Kasumi-1 (cell line): ENCODE measurements at places on chromosomes 7 and 10.

GRCh38 chr10:75538144-75538543, 106.7 kb downstream of the LRMDA start:
- DNase-seq, result no peak

- DNase-seq, result no peak
Measured at GRCh38 chr7:12895296-12895695, 207.9 kb downstream of the ARL4A start.

GRCh38 chr10:131211146-131211545, 100.4 kb downstream of the TCERG1L start:
- DNase-seq, result no peak

DNA sequence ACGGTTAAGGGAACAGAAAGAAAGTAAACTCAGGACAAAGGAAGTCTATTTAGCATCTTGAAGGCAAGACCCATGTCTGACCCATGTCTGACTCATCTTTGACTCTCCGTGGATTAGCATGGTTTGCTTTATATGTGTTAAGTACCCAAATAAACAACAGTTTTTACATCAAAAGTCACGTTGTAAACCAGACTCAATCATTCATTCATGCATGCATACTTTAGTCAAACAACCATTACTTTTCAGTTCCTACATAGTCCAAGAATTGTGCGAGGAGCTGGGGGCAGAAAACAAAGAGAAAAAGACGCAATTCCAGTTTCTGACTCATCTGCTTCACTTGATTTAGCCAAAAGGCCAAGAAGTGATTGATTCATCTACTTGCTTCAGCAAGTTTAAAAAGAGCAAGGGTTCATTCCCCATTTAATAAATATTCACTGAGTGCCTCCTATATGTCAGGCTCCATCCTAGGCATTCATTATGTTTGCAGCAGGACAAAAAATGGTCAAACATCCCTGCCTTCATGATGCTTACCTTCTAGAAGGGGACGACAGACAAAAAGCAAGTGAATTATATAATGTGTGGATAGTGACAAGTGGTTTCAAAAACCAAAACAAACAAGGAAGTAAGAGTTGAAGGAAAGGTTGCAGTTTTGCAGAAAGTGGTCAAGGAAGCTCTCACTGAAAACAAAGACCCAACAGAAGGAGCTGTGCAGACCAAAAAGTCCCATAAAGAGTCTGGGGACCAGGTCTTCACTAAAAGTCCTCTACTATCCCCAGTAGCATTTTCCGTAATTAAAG, 116.2 kb downstream of the FAM107B start:
- no peak for DNase-seq

- DNase-seq, result no peak
Measured at GRCh38 chr7:81533931-81534330, 235.9 kb downstream of the HGF start.

GRCh38 chr7:28750981-28751380, 207.1 kb downstream of the TRIL start:
- DNase-seq, result no peak

- DNase-seq, result no peak
Measured at GRCh38 chr10:86438091-86438749, 71.6 kb upstream of the GRID1 start.

- no peak for DNase-seq
Measured at GRCh38 chr7:44148166-44148565, 7.0 kb upstream of the MYL7 start.

DNA sequence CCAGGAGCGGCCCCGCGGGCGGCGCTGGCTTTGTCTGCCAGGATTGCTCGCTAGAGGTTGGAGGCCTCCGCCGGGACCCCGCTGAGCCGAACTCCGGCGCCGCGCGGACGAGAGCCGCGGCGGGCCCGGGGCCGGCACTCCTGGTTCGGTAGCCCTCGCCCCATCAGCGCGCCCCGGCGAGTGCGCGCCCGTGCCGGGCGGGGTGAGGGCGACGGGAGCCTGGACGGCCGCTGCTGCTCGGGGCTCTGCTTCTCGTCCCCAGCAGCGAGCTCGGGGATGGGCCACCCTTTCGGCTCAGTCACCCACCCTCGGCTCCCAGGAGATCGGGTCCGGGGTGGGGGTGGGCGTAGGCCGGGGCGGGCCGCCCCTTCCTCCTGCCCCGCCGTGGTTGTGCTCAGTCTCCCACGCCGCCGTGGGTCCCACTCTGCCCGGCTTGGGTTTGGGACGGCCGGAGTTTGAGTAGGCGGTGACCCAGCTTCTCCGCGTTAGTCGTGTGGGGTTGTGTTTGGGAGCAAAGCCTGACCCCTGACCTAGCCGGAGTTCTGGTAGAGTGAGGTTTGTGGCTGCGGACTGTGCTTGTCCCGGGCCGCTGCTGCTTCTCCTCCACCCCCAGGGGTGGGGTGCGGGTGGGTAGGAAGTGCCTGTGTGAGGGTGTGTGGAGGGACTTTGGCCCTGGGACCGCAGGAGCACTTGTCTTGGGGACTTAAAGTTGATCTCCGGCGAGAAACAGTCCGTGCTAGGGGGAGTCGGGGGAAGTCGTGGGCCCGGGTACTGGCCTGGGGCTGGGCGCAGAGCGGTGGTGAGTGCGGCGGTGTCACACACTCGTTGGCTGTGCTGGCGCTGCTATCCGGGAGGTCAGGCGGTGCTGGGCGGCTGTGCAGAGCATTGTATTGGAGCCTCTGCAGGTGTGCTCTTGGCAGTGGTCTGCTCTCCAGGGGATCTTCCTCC, 677 bp downstream of the TSPAN14 start:
- peak; percentile 39 for DNase-seq

- DNase-seq, result no peak
Measured at GRCh38 chr7:77458786-77459185, 42.6 kb upstream of the GSAP start.

DNA sequence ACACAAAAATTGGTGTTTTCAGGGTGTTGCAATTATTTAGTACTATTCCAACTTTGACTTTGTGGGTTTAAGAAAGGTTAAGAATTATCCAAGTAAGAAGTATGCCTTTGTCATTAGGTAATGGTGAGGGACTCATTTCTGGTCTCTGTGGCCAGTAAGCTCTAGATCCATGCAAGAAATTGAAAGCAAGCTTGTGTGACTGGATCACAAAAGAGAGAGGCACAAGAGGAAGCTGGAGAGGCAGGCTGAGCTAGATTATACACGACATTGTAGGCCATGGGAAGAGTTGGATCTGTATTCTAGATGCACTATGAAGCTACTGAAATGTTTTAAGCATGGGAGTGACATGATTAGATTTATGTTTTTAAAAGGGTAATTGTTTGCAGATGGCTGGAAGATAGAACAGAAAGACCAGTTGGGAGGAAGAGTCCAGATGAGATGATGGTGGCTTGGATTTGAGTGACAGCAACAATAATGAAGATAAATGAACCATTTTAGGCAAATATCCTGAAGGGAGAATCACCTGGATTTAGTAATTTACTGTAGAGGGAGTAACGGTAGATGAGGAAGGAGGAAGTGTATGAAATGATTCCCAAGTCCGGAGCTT, 50.0 kb downstream of the CALD1 start:
- no peak for DNase-seq

GRCh38 chr10:13971601-13972475, 358.9 kb downstream of the FRMD4A start:
- no peak for DNase-seq

DNA sequence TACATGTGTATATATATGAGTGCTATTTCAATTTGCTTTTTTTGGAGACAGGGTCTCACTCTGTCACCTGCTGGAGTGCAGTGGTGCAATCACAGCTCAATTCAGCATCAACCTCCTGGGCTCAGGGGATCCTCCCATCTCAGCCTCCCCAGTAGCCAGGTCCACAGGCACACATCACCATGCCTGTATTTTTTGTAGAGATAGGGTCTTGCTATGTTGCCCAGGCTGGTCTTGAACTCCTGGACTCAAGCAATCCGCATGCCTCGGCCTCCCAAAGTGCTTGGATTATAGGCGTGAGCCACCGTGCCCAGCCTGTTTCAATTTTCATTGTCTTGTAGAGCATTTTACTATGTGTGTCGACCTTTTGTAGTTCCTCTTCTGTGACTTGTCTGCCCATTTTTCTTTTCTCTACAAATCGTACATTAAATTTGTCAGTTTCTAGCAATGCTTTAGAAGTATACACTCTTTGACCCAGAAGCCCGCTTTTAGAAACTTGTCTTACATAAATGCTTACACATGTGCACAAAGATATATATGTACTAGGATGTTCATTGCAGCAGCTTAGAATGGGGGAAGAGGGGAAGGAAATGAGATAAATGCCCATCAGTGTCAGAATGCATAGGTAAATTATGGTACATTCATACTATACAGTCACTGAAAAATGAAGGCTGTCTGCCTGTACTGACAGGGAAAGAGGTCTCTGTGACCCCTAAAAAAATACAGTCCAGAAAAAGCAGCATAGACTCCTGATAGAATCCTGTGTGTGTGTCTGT, 12.2 kb upstream of the RFC2 start:
- DNase-seq, result no peak

DNA sequence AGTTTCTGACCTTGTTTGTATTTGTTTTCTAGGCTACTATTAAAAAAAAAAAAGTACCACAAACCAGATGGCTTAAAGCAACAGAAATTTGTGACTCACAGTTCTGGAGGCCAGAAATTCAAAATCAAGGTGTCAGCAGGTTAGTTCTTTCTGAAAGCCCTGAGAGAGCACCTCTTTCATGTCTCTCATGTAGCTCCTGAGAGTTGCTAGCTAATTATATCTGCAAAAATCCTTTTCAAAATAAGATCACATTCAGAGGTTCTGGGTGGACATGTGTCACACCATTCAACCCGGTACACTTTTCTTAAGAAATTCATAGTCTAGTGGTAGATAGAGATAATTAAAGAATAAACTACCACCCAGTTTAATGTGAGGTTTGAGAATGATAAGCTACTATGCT, 888.6 kb downstream of the GRID1 start:
- no peak for DNase-seq

DNA sequence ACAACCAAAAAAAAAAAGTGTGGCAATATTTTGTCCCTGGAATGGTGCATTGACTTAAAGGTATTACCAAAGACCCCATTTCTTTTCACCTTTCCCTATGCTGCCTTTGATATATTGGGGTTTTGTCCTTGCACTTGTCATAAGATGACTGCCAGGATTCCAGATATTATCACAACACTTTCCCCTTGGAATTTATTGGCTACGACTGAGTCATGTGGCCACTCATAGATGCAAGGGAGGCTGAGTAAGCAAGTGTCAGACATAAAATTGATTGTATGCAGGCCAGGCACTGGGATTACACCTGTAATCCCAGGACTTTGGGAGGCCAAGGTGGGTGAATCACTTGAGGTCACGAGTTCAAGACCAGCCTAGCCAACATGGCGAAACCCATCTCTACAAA, 83.6 kb downstream of the PPP1R3C start:
- no peak for DNase-seq

- no peak for DNase-seq
Measured at GRCh38 chr10:26486990-26487850, 49.1 kb downstream of the APBB1IP start.

DNA sequence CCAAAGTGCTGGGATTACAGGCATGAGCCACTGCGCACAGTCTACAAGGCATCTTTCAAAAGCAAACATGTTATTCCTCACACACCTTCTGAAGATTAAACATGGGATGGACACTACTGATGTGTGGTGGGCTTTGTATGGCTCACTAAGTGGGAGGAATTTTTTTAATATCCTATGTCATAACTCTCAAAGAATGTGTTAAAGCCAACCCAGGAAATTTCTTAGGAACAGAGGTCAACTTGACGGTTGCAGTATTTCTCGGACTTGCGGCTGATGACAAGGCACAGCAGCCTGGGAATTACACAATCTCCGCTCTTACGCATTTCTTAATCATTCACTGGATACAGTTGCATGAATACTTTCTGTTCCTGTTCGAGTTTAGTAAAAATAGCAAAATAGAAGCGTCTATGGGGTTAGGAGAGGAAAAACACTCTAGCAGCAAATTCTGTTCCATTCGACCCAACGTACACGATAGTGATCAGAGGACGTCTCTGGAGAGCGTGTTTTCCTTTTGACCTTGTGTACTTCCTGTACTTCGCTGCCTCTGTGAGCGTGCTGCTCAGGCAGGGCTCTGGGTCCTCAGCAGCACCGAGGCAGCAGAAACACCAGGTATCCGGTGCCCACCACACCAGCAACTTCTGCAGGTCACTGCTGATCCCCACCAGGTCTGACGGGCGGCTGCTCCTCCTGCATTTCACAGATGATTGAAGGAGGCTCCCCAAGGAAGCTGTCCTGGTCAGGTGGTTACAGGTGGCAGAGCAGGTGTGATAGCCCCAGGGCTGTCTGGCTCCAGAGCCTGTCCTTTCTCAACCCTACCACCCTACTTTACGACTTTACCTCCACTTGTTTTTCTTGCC, 26.4 kb upstream of the SRGN start:
- DNase-seq, result peak; percentile 79

DNA sequence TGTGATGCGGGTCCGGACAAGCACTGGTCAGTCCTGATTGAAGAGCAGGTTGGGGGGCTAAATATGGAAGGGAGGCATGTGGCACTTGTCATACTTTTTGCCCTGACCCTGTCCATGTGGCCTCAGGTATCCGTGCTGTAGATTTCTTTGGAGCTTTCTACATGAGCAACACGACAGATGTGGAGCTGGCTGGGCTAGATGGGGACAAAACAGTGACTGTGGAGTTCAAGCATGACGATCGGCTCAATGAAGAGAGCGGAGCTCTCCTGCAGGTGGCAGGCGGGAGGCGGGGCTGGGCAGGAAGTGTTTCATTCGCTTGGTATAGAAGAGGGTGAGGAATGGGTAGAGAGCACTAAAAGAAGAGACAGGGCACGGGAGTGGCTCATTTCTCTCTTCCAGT, 13.0 kb upstream of the CHCHD1 start:
- DNase-seq, result no peak

GRCh38 chr7:111029574-111030251, 61.2 kb upstream of the LRRN3 start:
- peak; percentile 58 for DNase-seq

GRCh38 chr7:122095642-122096041, 48.4 kb downstream of the AASS start:
- no peak for DNase-seq

DNA sequence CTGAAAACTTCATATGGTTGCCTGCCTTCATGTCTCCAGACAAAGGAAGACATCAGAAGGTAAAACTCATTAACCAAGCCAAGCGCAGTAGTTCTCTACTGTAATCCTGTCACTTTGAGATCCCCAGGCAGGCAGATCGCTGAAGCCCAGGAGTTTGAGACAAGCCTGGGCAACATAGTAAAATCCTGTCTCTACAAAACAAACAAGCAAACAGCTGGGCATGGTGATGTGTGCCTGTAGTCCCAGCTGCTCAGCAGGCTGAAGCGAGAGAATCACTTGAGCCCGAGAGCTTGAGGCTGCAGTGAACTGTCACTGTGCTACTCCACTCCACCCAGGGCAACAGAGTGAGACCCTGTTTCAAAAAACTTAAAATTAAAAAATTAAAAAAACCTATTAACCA, 467.4 kb upstream of the SORCS1 start:
- DNase-seq, result no peak

- no peak for DNase-seq
Measured at GRCh38 chr7:103391150-103391549, 43.7 kb downstream of the PSMC2 start.

DNA sequence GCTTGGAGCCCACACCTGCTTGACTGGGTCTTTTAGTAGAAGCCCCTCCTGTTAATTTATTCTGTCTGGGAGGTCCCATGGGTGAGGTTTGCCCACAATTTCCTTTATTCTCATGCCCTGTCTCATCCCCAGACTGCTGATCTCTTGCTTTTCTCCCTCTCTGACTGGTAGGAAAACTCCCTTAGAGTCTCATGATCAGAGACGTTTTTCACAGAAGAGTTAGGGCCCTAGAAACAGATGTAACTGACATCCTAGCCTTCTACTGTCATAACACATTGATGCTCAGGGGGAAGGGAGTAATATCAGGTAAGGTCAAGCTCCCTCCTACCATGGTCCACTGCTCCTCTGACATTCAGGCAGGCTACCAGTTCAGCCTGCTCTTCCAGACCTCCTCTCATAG, 43.7 kb upstream of the WASL start:
- DNase-seq, result no peak
